ENCODE measurements at places on chromosomes 1 and 21. TPM values are rescaled to one million over a fixed set of nuclear protein-coding genes. Genes with fewer than 3 reads are reported as not detected.

GRCh38 chr21:41677671-41678015 lies 89.2 kb downstream of the RIPK4 start:
- DNase-seq, result no peak

- no peak for DNase-seq
Observed at GRCh38 chr1:230759369-230760065, 12.3 kb downstream of the CAPN9 start.

DNA sequence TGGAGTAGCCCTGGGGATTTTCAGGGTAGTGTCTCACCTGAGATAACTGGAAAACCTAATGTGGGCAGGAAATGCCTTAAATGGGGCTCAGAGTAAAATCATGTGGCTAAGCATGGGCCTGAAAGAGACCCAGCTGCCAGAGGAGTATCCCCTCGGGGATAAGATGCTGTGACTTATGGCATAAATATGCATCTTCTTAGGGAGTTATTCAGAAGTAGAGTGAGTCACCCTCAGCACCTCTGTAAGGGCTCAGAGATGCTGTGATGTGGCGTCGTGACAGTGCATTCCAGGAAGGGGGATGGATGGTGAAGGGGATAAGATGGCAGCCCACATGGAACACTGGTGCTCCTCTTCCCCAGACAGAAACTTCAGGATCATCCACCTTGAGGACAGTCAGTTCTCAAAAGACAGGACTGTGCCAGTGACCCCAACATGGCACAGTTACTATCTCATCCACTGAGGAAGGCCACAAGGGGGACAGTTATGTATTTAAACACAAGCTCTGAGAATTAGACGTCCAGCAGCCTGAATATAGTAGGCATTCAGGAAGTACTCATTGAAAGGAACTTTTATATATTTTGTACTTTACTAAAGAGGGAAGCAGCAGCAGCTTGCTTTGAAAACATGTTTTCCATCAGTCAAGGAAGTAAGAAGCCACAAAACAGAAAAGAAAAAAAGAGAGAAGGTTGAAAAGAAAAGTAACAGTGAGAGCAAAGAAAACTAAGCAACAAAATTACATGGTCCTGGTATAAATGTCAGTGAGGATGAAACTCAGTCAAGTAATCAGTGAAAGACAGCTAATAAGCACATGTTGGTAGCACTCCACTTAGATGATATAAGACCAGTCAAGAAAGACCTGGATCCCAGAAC lies 8.3 kb downstream of the IL24 start:
- DNase-seq, result no peak

GRCh38 chr1:167442142-167442848 lies 76.0 kb downstream of the CD247 start:
- DNase-seq, result peak; percentile 93

DCLRE1B gene
- 2.2 TPM for total RNA-seq

All from Right ventricle myocardium superior (tissue), 1 donor.